Stimulated activated CD8-positive, alpha-beta memory T cell treated with anti-CD3 and anti-CD28 coated beads, Interleukin-12 subunit alpha, Interleukin-12 subunit beta, amount 100 ng/mL, for 1 hour (primary cell): ENCODE measurements at places on chromosomes 12 and 14.

- DNase-seq: no peak
Measured at GRCh38 chr14:75634848-75635247, 25.8 kb downstream of the ERG28 start.

DNA sequence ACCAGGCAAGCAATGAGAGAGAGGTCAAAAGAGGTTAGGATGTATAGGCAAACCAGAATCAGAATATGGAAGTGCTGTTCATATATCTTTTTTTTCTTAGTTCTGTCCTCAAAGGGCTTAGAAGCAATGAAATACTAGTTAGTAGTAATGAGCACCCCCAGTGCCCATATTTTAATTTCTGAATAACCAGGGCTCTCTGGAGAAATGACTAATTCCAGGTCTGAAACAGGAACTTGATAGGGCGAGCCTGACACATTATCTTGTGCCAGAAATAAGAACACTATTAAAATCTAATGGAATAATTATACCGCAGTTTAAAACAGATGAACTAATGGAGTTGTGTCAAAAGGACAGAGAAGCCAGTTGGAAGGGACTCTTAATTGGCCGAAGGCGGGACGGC, 30.9 kb downstream of the BICDL1 start:
- DNase-seq: no peak

DNA sequence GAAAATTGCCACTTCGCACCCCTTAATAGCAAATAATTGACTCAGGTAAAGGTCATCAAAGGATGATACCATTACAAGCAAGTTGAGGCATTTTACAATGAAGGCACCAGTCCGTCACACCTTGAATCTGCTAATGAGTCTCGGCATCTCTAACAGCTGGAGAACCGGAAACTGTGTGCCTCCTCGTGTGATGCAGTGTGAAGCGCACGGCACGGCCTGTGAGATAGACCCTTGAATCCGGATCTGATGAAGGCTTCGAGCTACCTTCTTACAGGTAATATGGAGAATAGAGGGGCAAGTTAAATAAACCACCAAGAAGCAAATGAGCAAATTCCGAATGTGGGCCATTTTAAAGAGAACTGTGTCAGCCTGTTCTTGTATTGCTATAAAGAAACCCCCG, 19.8 kb upstream of the TUBA1A start:
- no peak for DNase-seq

DNA sequence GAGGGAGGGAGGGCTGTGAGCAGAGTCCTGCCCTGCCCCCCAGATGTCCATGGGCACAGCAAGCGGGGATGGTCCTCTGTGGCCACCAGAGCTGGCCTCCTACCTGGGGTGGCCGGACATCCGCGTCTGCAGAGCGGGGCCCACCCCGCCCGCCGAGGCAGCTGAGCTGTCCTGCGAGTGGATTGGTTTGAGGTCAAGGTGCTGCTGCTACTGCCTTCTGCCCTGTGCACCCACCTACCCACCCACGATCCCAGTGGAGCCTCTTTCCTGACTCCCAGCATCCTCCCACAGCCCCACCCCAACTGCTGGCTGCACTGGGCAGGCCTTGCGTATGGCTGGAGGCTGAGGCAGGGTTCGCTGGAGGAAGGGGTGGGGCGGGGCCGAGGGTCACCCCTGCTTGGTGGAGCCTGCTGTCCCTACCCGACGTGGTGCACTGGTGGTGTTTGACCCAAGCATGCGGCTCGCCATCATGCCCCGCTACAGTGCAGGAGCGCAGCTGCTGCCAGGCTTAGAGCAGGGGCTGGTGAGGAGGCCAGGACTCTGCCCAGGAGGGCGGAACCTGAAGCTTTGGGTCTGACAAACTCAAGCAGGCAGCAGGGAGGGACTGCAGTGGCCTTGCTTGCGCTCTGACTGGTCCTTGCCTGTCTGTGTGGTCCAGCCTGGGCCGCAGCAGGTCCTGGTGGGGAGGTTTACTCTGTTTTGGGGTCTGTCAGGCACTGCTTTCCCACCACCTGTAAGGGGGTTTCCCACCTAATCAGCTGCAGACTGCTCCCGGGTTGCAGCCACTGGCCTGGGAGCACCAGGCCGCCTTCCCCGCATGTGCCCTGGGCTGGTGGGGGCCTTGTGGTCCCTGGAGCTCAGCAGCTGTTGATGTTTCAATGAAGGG, 23.7 kb downstream of the CEP170B start:
- no peak for DNase-seq

- no peak for DNase-seq
Measured at GRCh38 chr12:82527165-82527780, 159.4 kb upstream of the TMTC2 start.

- DNase-seq: no peak
Measured at GRCh38 chr12:62288328-62288727, 28.1 kb downstream of the USP15 start.

DNA sequence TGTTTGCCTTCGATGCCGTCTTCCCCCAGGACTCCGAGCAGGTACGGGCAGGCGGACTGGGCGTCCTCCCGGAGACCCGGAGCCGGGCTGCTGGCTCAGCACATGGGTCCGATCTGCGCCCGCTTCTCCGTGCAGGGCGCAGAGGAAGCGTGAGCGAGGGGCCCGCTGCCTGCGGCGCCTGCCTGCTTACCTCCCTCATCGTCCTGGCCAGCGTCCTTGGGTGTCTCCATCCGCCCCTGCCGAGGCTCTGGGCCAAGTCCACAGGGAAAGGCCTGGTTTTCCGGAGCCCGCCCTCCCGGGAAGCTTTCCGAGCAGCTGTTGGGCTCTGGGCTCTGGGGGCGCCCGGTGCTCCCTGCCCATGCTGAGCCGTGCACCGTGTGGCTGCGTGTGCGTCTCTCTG, 33.5 kb downstream of the KIF26A start:
- no peak for DNase-seq

- DNase-seq: no peak
Measured at GRCh38 chr12:98084391-98084790, 431.0 kb upstream of the TMPO start.

DNA sequence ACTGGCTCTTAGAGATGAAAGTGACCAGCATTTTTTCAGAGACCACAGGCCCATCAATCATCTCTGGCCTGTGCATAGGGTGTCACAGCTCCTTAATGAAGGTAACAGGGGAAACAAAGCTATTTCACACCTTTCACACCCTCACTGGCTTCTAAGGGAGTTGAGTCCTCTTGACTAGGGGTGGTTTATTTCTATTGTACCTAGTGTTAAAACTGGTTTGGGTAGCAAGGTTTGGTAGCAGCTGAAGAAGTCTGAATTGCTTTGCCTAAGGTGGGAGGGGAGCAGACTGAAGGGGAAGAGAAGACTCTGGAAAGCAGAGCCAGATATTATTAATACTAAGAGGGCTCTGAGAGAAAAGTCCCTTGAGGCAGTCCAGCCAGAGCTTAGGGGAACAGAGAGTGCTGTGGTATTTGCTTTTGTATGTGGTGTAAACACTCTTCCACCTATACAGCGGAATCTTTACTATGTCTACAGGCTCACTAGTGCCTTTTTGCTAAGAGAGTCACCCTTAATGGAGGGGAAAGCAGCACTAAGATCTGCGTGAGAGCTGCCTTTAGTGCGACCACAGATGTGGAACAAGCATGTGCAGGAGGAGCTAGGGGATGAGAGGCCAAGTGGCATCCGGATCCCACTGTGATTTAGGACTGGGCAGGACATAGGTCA, 95.8 kb downstream of the STXBP6 start:
- no peak for DNase-seq

DNA sequence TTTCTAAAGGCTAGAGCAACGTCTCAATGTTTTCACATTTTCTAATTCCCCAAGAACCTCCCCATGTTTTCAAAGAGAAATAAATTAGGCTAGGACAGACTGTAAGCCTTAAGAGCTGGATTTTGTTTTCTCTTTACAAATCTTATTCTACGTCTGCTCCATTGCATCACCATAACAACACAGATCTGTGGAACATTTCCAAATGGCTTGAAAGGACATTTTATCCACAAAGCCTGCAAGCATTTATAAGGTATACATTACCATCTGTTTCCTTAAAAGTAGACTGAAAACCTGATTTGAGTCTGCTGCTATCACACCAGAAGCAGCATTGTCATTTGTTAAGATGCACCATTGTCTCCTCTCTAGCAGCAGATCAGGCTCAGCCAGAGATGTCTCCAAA, 115.3 kb upstream of the PLEKHA5 start:
- DNase-seq: no peak

DNA sequence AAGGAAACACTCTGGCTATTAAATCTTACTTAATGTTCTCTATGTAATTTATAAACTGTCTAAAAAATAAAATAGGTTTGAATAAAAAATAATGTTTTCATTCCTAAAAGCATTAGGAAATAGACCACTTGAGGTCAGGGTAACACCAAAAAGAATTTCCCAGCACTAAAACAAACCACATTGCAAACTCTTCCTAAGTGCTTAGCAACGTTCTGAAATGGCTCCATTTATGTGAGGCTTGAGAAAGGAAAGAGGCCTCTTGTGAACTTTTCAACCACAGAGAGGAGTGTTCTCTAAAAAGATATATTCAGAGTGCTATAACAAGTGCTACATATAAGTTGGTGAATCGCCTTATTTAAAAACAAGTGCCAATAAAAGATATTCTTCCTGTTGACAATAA, 42.7 kb downstream of the ALX1 start:
- DNase-seq: no peak

GRCh38 chr12:52081263-52081733, 1.8 kb downstream of the SMIM41 start:
- DNase-seq: no peak

- DNase-seq: no peak
Measured at GRCh38 chr12:15650399-15651128, 138.6 kb downstream of the EPS8 start.

- DNase-seq: no peak
Measured at GRCh38 chr14:39025810-39026627, 77.0 kb downstream of the SEC23A start.

GRCh38 chr12:24020397-24021163, 71.1 kb upstream of the SOX5 start:
- no peak for DNase-seq

GRCh38 chr14:29645117-29645516, 282.5 kb downstream of the PRKD1 start:
- no peak for DNase-seq

- DNase-seq: no peak
Measured at GRCh38 chr12:91189516-91189915, 6.9 kb upstream of the DCN start.

GRCh38 chr12:26939953-26940352, 1.7 kb downstream of the FGFR1OP2 start:
- no peak for DNase-seq

GRCh38 chr12:64739778-64740177, 19.4 kb downstream of the GNS start:
- DNase-seq: no peak

DNA sequence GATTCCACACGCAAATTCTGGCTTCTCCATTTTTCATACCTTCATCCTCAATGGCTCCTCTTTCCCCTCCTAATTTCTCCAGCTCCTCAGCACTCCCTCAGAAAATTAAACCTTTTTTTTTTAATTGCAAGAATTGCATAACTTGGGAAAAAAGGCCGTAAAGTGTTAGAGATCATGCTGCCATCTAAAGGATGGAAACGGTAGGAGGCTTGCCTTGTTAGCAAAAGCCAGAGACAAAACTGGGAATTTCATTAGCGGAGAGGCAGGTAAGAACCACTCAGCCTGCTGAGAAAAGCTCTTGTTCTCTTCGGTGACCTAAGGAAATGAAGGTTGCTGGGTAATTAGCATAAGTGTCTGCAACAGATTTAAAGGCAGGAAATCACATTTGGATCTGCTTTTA, 204.3 kb downstream of the AEBP2 start:
- DNase-seq: no peak

DNA sequence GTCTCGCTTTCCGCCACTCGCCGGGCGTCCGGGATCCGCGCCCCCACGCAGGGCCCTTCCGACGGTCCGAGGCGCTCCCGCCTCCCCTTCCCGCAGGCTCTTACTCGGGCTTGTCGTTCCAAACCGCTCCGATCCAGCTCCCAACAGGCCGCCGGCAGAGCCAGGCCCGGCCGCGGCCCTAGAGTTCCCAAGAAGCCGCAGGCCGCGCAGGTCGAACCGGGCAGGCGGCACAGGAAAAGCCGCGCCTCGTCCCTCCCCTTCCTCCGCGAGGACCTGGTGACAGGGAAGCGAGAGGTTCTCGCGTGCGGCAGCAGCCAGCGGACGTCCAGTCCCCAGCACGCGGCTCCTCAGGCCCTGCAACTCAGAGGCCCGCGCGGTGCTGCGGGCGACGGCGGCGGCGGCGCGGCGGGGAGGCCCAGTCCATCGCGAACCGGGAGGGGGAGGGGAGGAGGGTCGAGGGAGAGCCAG, 272 bp downstream of the HECTD1 start:
- no peak for DNase-seq

- no peak for DNase-seq
Measured at GRCh38 chr12:127178052-127178451, 1088.9 kb upstream of the TMEM132C start.

DNA sequence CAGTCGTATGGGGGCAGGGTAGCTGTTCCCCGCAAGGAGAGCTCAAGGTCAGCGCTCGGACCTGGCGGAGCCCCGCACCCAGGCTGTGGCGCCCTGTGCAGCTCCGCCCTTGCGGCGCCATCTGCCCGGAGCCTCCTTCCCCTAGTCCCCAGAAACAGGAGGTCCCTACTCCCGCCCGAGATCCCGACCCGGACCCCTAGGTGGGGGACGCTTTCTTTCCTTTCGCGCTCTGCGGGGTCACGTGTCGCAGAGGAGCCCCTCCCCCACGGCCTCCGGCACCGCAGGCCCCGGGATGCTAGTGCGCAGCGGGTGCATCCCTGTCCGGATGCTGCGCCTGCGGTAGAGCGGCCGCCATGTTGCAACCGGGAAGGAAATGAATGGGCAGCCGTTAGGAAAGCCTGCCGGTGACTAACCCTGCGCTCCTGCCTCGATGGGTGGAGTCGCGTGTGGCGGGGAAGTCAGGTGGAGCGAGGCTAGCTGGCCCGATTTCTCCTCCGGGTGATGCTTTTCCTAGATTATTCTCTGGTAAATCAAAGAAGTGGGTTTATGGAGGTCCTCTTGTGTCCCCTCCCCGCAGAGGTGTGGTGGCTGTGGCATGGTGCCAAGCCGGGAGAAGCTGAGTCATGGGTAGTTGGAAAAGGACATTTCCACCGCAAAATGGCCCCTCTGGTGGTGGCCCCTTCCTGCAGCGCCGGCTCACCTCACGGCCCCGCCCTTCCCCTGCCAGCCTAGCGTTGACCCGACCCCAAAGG, 804 bp downstream of the GAPDH start:
- peak; percentile 47 for DNase-seq

- DNase-seq: no peak
Measured at GRCh38 chr12:41112903-41113302, 75.2 kb upstream of the PDZRN4 start.

DNA sequence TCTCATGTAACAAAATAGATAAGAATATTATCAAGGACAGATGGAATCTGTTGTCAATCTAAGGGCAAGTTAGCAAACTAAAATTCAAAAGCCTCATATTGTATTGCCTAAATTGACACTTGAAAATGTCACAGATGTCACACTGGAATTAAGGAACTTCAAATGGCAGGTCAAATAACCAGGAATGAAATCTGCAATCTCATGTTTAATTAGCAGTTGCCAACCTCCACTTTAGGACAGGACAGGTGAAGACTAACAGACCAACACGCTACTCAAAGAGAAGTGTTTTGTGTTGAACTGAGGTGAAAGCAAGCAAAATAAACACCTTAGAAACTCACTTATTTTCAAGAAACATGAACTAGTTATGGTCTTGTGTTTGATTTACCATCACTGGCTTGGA, 11.1 kb downstream of the KIF21A start:
- no peak for DNase-seq
